ENCODE measurements at places on chromosomes 7 and 10.

DNA sequence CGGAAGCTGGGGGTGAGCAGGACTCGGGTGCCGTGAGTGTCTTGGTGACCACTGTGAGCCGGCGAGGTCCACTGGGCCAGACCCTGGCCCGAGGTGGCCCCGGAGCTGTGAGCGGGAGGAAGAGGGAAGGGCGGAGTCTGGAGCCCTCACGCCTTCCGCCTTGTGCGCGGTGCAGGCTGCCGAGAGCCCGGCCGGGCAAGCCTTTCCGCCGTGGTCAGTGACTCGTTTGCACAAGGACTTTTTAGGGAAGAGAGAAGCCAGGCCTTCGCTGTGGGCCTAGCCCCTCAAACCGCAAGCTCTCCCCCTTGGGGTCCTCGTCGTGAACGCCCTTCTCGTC lies 40.9 kb upstream of the ZNF32 start:
- DNase-seq, result peak; percentile 60

- DNase-seq, result no peak
These were observed 19.0 kb downstream of the MTPN start for GRCh38 chr7:135958173-135958572.

GRCh38 chr10:48296576-48297098 lies 9.8 kb upstream of the MAPK8 start:
- DNase-seq, result no peak

GRCh38 chr7:127731431-127732080 lies 79.6 kb downstream of the SND1 start:
- DNase-seq, result no peak

DNA sequence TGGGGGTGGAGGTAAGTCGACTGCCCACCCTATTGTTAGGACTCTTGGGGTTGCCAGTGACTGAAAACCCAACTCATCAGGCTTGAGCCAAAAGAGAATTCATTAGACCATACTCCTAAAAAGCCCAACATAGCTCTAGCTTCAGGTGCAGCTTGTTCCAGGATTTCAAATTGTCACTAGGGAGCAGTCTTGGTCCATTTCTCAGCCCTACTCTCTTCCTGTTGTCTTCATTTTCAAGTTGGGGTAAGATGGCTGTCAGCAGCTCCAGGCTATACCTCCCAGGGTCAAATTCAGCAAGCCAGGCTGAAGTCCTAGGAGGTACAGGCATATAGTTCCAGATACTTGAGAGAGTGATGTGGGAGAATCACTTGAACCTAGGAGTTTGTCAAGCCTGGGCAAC lies 14.9 kb upstream of the COL13A1 start:
- DNase-seq, result no peak

GRCh38 chr10:105968666-105969065 lies 1195.8 kb downstream of the SORCS1 start:
- DNase-seq, result no peak

GRCh38 chr7:110600956-110601355 lies 490.0 kb upstream of the LRRN3 start:
- DNase-seq, result no peak

DNA sequence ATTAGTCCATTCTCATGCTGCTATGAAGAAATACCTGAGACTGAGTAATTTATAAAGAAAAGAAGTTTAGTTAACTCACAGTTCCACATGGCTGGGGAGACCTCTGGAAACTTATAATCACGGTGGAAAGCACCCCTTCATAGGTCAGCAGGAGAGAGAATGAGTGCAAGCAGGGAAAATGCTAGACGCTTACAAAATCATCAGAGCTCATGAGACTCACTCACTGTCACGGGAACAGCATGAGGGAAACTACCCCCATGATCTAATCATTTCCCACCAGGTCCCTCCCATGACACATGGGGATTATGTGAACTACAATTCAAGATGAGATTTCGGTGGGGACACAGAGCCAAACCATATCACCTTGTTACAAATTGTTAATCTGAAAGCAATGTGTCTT lies 15.8 kb downstream of the TAS2R39 start:
- DNase-seq, result no peak

DNA sequence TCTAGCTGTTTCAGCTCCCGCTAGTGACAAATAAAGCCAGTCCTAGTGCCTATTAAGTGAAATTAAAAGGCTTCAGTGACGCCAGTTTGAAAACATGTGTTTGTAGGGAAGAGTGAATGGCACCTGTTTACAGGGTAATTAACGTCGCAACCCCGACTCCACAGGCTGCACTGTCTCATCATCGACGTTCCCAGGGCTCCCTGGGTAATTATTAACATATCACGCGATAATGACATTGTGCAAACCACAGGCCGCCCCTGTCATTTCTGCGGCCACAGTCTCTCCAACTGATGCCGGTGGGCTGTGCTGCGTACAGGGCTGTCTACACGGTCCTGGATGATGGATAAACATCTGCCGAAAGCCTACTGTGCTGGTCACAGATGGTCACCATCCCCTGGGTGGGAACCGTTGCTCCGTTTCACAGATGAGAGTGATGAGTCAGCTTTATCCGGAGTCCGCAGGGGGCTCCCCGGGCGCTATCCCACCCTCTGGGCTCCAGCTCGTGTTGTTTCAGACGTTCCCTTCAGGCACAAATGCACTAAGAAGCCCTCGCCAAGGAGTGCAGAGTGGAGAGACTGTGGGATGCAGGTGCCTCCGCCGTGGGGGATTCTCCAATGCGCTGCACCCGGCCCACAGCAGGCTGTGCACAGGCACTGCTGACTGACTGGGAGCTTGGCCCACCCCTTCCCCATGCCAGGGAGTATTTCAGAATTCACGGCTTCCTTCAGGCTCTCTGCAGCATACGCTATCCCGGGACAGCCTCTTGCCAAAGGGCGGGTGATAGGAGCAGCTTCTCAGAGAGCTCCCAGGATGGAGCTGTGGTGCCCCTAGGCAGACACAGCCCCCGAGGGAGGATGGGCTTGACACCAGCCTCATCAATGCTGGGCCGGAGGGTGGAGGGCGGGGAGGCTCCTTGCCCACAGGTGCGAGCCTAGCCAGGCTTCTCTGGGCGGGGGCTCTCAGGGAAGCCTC lies 491.8 kb upstream of the FOXK1 start:
- DNase-seq, result no peak

DNA sequence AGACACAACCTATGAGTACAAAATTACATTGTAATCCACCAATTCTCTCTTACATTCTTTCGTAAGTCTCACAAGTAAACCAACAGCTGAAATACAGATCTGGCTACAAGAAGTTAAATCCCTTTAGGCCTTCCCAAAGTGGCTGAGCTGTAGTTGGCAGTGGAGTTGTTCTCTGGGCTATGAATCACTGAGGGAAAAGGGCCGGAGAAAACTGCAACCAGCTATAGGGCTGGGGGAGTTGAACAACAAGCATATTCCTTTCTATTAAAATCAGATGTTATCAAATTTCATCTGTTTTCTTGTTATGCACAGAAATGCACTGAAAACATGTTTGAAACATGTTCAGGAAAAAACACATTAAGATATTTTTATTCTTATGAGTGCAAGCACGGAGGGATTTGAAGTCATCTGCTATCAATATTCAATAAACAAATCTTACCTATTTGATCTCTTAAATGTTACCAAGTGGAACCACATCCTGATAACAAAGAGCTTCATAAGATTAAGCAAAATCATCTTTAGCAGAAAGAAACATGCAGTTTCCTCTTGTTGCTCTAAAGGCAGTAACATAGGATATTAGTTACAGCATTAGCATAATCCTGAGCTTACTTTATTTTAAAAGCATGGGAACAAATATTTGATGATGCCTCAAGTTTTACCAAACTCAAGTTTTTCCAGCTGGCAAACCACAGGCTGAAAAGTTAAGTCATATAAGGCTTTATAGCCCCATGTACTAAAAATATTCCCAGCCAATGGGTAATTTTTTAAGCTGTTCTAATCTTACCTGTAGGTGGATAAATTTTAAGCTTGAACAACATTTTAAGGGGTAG lies 212.7 kb downstream of the TAX1BP1 start:
- DNase-seq, result no peak

DNA sequence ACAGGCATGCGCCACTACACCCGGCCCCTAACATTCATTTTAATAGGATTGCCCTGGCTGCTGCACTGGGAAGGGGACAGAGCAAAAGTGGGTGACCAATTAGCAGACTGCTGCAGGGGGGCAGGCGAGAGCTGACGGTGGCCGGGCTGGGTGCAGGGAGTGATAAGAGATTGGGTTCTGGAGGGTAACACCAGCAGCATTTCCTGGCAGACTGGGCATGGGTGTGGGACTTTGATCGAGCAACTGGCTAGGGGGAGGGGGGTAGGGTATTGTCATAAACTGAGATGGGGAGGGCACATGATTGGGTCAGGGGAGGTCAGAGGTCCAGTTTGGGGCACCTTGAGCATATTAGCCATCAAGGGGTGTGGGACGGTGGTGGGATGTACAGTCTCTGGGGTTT lies 20.2 kb upstream of the AMZ1 start:
- DNase-seq, result no peak

- no peak for DNase-seq
These were observed 167.9 kb downstream of the CUX1 start for GRCh38 chr7:101985057-101985902.

DNA sequence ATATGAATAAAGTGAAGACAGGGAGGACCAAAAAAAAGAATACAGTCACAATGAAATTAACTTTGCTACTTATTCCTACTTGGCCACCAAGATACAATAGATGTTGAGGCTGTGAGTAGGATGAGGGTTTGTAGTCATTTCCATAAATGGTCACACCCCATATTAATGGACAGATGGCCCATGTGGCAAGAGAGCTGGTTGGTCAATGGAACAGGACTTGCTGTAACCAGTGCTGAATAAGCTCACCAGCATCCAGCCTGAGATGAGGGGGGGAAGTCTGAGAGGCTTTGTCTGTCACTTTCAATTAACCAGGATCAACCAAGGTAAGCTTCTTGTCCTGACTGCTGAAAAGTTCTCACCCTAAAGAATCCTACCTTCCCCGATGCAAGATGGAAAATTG lies 130.4 kb upstream of the KCNMA1 start:
- no peak for DNase-seq

DNA sequence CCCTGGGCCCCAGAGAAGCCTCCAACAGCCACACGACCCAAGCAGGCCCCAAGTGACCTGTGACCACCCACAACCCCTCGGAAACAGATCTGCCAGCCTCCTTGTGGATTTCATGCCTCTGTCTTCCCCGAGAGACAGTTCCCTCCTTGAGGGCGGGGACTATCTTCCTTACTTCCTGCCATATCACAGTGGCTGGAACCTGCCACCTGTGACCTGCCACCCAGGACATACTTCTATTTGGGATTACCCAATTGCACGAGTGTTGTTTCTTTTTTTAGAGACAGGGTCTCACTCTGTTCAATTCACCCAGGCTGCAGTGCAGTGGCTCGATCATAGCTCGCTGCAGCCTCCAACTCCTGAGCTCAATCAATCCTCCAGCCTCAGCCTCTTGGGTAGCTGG lies 25.9 kb downstream of the TNRC18 start:
- no peak for DNase-seq

GRCh38 chr10:35563261-35563891 lies 41.8 kb upstream of the GJD4 start:
- peak; percentile 71 for DNase-seq

DNA sequence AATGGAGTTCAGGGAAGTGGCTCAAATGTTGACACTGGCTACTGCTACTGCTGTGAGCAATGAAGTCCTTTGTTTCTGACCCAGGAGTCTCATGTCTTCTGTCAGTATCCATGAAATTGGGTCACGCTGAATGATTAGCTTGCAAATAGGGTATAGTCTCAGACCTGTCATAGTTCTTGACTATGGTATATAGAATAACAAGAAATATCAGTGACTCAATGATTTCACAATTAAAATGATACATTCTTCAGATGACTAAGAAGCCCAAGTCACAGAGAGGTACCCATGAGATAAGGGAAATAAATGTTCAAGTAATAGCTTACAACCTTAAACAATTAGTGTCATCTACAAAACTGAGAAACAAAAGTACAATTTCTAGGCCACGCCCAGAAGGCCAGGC lies 89.3 kb downstream of the LYZL2 start:
- no peak for DNase-seq

DNA sequence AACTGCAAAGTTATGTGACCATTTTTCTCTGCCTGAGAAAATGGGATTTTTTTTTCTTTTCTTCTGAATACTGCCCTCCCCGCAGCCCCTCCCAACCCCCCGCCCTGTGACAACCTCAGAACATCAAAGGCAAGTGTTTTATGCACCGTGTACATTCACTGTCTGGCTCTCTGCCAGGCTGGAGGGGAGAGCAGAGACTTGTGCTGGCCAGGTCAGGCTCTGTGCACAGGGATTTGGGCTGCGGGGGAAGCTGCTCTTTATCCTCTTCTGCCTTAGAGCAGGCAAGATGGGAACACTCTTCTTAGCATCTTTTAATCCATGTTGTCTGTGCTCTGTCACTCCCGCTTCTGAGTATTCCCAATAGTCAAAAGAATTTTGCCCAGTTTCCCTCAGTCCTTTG lies 195.1 kb downstream of the CCSER2 start:
- no peak for DNase-seq

DNA sequence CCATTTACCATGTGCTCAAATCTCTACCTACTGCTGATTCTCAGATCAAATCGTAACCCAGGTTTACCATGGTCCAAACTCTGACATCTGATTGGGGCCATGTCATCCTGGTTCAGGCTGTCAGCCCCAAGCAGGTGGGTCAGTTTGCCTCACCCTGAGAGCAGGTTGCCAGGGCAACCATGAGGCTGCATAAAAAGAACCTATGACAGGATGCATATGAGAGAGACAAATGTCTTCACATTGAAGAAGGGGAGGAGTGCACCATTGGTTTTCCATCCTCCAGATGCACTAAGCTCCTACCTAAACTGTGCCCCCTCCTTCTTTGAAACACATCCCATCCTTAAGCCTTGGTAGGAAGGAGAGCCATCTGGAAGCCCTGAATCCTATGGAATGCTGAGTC lies 10.2 kb downstream of the PRSS1 start:
- no peak for DNase-seq

DNA sequence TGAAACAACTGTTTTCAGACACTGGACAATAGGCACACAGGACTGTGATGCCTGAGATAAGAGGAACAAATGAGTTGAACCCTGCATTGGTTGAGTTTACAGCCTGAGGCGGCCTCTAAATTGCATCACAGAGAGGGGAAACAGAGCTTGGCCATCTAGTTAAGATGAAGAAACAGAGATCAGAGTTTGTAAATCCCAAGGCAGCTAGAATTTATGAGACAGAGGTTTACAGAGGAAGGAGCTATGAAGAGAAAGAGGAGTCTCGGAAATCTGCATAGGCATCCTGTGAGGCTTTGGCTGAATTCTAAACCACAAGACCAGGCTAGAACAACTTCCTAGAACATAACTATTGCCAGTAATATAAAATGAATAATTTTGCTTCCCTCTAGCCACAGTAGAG lies 41.0 kb upstream of the OIT3 start:
- DNase-seq, result no peak

DNA sequence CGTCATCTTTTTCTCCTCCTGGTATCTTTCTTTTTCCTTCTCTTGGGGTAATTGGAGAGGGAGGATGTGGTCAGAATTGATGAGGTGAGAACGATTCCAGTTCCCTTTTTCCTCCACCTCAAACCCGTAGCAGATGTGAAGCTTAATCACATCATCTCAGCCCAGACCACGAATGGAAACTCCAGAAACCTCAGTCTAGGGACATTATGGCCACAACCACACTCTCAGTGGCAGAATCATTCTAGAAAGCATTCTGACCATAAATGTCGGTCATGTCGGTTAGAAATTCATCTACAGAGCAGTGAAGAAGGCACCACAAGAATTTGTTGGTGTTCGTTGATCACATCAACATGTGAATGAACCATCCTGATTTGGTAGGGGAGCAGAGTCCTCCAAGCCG lies 78.7 kb downstream of the GATA3 start:
- no peak for DNase-seq

GRCh38 chr7:137480401-137480800 lies 136.9 kb upstream of the PTN start:
- no peak for DNase-seq

GRCh38 chr10:104336821-104337467 lies 1.3 kb downstream of the ITPRIP start:
- DNase-seq, result no peak

Measured in H9 (cell line).